AG10803 (cell line): ENCODE measurements at places on chromosomes 7 and 10.

- DNase-seq = no peak
These were observed 70.8 kb upstream of the PARD3 start for GRCh38 chr10:34885898-34886297.

- peak; percentile 38 for DNase-seq
These were observed 221.7 kb upstream of the LYZL1 start for GRCh38 chr10:29067161-29067560.

DNA sequence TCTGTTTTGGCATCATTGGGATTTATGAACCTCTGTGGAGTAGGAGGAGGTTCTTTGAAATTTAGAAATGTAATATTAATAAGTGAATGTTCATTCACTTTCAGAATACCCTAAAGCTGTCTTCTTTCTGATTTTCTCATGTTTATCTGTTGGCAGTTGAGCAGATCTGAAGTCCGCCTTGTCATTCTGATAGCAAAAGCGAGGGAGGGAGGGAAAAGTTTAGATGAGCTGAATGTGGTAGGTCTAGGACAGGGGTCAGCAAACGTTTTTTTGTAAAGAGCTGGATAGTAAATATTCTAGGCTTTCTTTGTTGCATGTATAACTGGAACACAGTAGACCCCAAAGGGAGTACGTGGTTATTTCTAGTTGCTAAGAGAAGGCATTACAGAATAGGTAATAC, 94.4 kb upstream of the GATA3 start:
- DNase-seq = no peak

- DNase-seq = no peak
These were observed 28.4 kb downstream of the PCDH15 start for GRCh38 chr10:54772468-54773122.

DNA sequence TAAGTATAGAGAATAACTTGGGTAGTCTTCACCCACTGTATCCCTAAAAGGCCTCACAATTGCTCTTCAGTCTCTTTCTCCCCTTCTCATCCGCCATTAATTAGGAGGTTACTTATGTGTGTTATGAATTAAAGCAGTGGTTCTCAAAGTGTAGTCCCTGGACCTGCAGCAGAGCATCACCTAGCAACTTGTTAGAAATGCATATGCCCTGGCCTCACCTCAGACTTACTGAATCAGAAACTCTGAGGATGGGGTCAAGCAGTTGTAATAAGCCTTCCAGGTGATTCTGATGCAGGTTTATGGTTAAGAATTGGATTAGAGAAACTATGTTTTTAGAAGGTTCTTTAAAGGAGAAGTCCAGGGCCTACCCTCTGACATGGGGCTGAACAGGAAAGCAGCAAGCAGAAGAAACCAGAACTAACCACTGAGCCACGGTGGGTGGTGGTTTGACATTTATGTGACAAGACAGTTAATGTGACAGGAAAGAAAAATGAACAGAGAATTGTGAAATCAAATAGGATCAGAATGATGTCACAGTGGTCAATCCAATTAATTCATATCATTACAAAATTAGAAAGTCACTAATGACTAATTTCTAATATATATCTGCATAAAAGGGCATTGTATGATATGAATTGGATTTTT, 37.6 kb downstream of the ENTPD1 start:
- no peak for DNase-seq

DNA sequence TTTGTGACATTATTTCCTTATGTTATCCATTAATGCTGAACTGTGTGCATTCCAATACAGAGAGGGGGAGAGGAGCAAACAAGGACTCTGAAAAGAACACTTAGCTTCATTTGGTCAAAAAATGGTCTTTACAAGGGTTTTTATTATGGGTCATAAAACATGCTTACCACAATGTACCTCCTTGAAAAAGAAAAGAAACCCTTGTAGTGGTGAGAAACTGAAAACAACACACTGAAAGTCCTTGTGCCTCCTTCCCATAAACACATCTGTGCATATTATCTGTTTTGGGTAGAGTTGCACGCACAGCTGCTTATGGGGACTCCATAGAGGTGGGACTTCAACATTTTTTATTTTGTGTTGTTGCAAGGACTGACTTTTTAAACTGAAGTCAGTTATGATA, 98.7 kb downstream of the CDK6 start:
- DNase-seq = peak; percentile 29

GRCh38 chr10:132468216-132468615, 69.4 kb upstream of the INPP5A start:
- no peak for DNase-seq

GRCh38 chr7:148714498-148714897, 15.8 kb downstream of the CUL1 start:
- no peak for DNase-seq

- DNase-seq = no peak
These were observed 6.8 kb upstream of the NCOA4 start for GRCh38 chr10:46037107-46037825.

DNA sequence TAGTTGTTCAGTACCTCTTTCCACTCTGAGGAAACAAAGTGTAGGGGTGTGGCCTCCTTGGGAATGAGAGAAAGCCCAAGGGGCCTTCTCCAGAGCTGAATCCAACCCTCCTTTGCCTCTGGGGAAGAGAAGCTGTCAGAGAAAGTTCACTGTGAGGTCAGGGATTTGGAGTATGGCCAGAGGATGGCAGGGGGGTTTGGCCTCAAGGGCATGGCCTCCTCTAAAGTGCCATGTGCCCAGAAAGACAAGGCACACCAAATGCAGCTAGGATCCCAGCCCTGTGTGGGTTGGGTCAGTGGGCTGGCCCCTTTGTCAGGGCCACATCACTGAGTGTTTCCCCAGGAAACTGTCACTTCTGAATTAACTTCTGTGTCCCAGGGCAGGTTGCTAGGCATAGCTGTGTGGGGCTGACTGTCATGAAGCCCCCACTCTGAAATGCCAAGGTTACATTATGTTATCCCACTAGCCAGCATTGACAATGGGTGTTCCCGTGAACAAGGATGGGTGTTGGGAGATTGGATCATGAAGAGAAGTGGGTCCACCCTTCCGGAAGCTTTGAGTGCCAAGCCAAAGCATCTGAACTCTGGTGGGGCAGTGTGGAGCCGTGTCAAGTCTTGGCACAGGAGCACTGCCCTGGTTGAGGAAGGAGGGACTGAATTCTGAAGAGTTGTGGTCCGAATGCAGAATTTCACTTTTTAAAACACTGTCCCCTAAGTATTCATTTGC, 123.3 kb downstream of the ZMIZ1 start:
- no peak for DNase-seq

DNA sequence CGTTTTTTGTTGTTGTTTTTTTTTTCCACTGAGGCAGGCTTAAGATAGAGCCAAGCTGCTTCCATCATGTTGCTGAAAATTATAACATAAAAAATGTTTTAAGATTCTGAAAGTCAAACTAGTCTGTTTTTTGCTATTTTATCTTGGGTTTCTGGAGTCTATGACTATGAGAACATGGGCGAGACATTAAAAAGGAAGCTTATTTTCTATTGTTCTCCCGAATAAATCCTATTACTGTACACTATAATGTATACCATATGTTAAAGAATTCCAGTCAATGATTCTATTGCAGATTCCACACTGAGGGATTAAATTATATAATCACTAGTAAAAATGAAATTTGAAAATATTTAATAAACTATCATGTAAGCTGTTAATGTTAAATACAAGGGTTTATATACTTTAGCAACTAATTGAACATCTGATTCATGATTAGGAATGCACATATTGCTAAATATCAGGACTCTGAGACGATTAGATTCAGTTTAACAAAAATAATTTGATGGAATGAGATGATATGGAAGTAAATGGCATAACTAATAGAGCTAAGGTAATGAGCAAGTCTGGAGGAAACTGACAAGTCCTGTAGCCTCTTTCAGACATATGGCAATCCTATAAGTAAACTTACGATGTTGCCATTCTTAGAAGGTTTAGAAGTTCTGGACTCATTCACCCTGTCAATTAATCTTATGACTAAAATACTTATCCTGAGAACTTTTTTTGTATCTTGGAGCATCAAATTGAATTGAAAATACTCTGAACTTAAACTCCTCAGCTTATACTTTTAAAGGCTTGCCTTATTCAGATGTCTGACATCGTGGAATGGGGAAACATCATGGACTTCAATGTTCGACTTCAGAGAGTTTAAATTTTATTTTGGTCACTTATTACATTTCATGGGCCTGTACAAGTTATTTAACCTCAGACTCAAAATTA, 294.8 kb upstream of the DGKB start:
- DNase-seq = no peak

GRCh38 chr10:90437452-90437851, 420.4 kb downstream of the HTR7 start:
- no peak for DNase-seq

GRCh38 chr7:6575281-6576023, 1.8 kb upstream of the ZDHHC4 start:
- no peak for DNase-seq
